ENCODE measurements at places on chromosomes 6 and 20.

DNA sequence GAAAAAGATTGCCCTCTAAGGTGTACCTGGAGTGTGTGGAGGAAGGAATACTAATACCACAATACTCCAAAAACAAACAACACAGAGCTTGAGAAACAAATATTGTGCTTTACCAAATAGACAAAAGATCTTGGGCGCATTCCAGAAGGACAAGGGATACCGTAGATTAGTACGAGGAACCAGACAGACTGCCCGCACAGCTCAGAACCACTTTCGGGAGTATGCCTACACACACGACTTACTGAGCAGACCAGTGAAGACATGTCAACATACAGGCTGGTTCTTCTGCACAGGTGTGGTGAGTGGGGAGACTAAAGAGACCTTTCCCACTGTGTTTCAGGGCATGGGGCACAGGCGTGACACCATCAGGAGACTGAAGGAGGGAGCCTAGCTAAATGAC lies 15.8 kb upstream of the FOXQ1 start:
- no peak for DNase-seq

DNA sequence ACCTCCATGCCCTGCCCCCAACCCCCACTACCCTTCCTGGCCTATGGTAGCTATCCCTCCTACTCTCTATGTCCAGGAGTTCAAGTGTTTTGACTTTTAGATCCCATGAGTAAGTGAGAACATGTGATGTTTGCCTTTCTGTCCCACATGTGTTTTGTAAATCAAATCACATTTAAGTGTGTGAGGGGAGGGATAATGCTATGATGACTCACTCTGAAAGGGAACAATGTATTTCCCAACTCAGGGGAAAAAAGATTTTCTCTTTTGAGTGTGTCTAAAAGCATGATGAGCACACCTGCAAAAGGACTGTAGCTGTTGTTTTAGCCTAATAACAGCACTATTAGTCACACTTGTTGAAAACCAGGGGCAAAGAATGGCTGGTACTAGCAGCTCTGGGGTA lies 193.7 kb downstream of the GJA10 start:
- no peak for DNase-seq

DNA sequence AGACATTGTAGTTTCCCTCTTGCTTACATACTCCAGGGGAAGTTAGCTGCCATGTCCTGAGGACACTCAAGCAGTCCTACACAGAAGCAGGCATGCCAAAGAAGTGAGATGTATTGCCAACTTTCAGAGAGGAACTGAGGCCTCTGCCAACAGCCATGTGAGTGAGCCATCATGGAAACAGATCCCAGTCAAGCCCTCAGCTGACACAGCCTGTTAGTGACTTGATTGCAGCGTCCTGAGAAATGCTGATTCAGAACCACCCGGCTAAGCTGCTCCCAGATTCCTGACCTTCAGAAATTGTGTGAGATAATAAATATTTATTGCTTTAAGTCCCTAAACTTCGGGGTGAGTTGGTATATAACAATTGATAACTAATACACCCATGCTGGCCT lies 38.1 kb downstream of the GSTA2 start:
- no peak for DNase-seq

DNA sequence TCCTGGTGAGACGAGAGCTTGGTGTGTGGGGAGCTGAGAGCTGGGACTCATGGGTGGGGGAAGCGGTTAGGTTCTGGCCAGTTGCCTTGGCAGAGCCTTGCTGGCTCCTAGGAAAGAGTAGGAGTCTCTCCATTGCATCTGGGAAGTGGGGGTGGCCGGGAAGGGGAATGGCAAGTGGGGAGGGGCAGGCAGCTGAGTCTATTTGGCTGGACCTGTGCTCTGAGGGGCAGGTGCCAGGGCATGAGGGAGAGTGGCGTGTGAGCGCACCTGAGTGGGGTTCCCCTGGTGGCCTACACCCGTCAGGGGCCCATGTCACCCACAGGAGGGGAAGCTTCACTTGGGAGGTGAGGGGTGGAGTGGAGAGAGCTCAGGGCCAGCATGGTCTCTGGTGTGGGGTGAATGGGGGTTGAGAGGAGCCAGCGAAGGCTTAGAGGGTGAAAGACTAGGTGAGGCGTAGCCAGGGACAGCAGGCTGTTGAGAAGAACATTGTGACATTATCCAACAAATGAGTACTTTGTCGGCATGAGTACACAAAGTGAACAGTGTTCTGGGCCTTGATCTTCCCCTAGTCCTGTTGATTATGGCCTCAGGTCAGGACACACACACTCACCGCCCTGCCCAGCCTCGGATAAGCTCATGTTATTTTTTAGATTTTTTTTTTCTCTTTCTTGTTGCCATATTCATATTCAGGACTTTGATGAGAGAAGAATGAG lies 59.8 kb downstream of the FAM120B start:
- DNase-seq, result no peak

GRCh38 chr6:15744818-15745402 lies 82.1 kb upstream of the DTNBP1 start:
- DNase-seq, result no peak

- DNase-seq, result no peak
Measured at GRCh38 chr6:12813321-12813720, 96.8 kb downstream of the PHACTR1 start.

- no peak for DNase-seq
Measured at GRCh38 chr6:36422714-36423100, 19.9 kb downstream of the PXT1 start.

DNA sequence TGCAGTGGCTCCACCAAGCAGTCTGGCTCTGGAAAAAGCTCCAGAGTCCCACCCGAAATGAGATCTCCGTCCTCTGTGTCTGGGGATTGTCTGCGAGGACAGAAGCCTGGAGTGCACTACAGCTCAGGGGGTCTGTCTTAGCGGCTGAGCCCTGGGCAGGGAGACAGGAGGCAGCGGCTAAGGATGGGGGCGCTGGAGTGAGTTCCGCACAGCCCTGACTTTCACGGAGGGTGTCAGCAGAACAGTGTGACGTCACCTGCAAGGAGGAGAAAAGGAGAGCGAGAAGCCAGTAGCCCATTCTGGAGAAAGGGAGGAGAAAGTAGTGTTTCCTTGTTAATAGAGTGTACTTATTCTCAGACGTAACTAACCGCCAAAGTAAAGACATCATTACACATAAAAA lies 97.6 kb downstream of the FAM50B start:
- DNase-seq, result no peak

GRCh38 chr6:90893400-90893799 lies 306.5 kb upstream of the MAP3K7 start:
- DNase-seq, result no peak

Measured in NCI-H1436 treated with DMSO at 0.1 percent for 48 hours (cell line).